ENCODE measurements at places on chromosomes 11 and 22.

DNA sequence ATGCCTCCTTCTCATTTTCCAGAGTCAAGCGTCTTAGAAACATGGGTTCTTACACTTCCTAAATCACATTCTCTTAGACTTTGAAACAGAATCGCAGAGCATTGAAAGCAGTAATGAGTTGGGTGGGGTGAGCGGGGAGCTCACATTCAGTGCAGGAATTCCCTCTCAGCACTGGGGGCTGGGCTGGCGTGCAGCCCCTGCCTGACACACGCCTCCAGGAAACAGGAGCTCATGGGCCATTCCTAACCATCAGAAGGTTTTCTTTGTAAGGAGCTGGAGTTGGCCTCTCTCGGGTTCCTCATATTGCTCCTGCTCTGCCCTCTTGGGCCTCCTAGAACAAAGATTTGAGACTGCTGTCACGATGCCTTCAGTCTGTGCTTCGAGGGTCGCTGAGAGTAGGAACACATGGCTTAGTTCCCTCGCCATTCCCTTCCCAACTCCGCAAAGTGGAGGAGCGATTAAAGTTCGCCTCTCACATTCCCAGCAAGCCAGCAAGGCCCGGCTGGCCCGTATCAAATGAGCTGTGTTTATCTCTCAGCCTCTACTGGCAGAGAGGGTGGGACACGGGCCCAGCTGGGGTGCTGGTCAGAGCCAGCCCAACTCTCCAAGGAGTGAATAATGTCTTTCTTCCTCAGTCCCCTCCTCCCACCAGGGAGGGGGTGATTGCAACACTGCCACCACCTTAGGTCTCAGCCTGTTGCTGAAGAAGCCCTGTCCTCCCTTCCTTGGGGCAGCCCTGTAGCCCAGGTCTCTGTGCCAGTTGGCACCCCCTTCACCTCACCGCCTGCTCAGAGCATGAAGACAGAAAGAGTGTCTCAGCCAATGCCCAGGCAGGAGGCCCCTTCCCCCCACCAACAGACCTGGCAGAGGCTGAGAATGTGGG lies 10.4 kb downstream of the CHRDL2 start:
- no peak for DNase-seq

DNA sequence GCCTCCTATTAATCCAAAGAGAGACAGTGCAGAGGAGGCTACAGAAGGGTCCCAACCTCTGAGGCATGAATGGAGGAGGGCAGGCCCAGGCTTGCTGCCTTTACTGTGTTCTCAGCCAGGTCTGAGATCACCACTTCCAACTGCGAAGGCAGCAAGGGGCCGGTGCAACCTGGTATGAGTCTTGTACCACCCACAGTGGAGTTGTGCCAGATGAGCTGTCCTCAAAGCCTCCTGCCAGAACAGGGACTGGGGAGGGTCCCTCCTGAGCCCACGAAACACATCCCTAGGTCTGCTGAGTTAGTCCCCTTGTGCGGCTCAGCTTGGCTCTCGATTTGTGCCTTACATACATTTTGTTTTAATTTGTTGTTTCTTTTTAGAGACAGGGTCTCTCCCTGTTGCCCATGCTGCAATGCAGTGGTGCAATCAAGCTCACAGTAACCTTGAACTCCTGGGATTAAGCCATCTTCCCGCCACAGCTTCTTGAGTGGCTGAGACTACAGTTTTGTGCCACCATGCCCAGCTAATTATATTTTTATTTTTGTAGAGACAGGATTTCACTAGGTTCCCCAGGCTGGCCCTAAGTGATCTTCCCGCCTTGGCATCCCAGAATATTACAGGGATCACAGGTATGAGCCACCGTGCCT lies 9.3 kb downstream of the MIF start:
- DNase-seq: no peak

DNA sequence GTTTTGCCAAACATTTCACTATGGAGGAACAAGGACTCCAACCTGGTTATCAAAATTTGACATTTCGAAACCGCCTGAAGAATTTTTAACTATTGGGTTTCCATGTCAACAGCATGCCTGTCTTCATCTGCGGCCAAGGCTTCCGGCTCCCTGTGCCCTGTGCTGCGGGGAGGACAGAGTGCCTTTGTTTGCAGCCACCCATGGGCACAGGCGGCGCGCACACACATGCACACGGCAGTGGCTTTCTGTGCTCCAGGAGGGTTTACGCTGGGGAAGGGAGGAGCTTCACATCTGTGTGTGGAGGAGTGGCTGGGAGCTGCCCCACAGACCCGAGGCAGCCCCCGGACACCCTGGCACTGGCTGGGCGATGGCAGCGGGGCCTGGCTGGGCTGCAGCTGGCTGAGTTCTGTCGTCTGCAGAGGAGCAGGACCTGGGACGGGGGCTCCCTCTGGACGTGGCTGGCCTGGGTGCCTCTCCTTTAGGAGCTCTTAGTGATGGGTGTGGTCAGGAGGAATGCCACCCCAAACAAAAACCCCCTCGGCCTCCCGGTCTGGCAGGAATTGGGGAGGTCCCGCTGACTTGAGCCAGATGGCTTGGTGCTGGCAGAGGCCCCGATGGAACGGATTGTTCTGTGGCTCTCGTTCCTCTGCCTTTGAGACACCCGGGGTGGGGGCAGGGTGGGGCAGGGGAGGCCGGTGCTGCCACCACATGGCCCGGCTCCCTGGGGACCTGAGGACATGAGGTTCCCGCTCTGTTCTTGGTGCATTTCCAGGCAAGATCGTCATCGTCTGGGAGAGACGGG lies 1290.9 kb downstream of the BRD1 start:
- peak; percentile 44 for DNase-seq

DNA sequence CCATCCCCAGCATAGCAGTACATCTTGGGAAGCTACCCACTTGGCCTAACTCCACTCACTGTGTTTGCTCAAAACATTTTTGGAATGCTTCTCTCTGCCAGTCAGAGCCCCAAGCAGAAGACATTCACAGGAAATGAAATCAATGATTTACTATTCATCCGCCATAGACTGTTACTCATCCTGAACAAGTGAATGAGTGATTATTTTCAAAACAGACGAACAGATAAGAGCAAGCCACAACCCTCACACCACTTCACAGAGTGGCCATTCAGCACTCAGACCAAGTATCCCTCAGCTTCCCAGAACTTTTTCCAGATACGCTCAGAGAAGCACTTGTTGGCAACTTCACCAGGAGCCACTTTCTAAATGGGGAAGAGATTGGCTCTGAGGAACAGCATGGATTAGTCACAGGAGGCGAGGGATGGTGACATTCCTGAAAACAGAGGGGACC lies 13.0 kb upstream of the UBASH3B start:
- peak; percentile 80 for DNase-seq

GRCh38 chr11:132196928-132197327 lies 826.5 kb downstream of the NTM start:
- no peak for DNase-seq

DNA sequence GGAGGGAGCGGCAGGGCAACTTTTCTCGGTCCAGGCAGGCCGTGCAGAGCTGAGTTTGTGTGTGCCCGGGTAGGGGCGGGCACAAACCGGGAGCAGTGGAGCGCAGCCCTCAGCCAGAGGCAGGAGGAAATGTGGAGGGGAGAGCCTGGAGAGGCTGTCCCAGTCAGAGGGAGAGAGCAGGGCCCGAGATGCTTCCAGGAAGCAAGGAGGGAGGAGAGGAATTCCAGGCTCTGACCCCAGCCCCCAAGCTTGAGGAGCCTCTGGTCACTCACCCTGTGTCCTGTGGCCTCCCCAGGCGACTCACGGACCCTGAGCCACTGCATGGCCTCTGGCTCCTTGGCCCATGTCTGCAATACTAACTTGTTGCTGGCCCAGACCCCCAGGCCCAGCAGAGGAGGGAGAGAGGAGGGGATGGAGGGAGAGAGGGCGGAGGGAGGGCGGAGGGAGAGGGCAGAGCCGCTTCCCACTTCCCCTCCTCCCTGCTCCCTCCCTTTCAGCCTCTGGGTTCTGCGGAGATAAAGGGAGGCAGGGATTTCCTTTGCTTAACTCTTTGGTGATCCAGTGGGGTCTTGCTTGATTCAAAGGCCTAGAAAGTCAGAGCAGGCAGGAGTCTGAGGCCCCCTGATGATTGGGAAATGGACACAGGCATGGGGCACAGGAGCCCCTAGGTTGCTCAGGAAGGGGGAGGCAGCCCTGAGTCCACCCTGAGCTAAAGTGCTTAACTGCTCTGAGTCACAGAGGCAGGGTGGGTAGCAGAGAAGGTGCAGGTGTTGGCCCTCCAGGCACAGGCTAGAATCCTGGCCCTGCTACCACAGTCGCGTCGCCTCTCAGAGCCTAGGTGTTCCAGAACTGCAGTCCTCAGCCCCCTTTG lies at the start of gene C1QTNF6:
C1QTNF6 (minus strand) TSS at position 357 of the 871 bp plus-strand sequence; CDS start at position 323, 34 bp downstream.
- peak; percentile 39 for DNase-seq

GRCh38 chr11:31887180-31887579 lies 76.1 kb upstream of the PAX6 start:
- no peak for DNase-seq

- no peak for DNase-seq
These were observed 11.8 kb downstream of the C11orf96 start for GRCh38 chr11:43954241-43954640.
